ENCODE measurements at places on chromosomes 5 and 9. TPM values are rescaled to one million over a fixed set of nuclear protein-coding genes. Genes with fewer than 3 reads are reported as not detected.
A peak's percentile ranks its signal among the peaks of the same experiment; 100 is the strongest.

- no peak for DNase-seq
These were observed 27.3 kb upstream of the FER start for GRCh38 chr5:108720391-108720790.

- DNase-seq: no peak
These were observed 29.1 kb downstream of the GPR21 start for GRCh38 chr9:123062351-123063176.

GRCh38 chr5:178532666-178533065 lies 57.5 kb downstream of the COL23A1 start:
- no peak for DNase-seq

GRCh38 chr9:27157097-27157496 lies 48.1 kb downstream of the TEK start:
- no peak for DNase-seq

GRCh38 chr9:33163433-33164137 lies 3.6 kb downstream of the B4GALT1 start:
- no peak for DNase-seq

GRCh38 chr5:66230551-66230950 lies 86.5 kb downstream of the SREK1 start:
- DNase-seq: no peak

GRCh38 chr5:12910641-12911040 lies 1006.4 kb upstream of the CTNND2 start:
- DNase-seq: no peak

- DNase-seq: peak; percentile 21
These were observed 77.4 kb upstream of the DMRT1 start for GRCh38 chr9:764105-764524.

- DNase-seq: no peak
These were observed 17.4 kb upstream of the FCN1 start for GRCh38 chr9:134935056-134935640.

DNA sequence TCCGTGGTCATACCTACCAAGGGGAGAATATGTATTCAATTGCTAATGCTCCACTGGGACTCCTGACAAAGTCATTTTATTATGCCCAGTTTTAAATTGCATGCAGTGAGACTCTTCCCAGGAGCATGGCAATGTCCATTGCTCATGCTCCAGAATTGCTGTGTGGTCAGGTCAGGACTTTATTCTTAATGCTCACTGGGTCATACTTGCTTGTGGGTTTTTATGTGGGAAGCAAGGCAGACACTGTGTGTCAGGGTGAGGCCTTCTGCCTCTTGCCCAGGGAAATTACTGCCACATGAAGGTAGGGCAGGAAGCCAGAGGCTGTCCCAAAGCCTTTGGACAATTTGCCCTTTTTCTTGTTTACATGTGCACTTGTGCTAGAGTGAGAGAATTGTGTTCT lies 164.6 kb upstream of the MEF2C start:
- DNase-seq: no peak

DNA sequence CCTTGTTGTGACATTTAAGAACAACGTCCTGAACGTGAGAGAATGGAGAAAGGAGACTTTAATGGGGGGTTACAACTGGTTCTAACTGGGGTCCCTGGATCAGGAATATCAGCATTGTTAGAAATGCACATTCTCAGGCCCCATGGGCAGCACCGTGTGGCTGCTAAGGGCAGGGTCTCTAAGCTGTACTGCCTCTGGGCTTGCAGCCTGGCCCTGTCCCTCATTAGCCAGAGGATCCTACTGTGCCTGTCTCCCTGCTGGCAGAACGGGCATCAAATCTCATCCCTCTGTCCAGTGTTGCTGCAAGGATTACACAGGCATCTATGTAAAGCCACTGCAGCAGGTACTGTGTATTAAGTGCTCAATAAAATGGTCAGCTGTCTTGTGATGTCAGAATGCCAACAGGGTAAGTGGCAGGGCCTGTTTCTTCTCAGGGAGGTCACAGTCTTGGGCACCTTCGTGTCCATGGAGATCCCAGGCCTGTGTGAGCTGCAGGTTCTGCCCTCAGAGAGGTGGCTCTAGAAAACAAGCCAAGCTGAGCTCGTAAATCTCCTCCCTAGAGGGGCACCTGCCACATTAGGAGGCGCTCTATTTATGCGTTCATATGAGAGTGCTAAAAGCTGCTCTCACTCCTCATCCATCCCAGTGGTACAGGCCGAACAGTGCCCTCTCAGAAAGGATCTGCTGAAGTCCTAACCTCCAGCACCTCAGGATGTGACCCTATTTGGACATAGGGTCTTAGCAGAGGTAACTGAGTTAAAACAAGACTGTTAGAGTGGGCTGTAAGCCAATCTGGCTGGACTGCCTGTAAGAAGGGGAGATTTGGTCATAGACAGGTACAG lies 210.5 kb downstream of the GADD45G start:
- no peak for DNase-seq

DNA sequence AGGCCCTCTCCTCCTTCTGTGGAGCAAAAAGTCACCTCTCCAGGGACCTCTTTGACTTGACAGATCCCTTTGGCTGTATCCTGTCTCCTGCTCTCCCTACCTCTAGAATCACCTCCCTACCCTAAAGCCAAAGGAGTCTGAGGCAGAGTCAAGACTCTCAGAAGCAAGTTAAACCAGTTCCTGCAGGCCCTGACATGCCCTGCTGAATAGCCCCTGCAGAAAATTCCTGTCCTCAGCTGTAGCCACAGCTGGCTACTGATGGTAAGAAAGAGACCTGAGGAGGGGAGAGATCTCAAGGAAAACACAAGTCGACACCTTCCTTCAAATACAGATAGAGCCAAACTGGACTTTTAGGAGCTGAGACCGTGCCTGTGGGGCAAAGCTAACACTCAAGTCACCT lies 23.7 kb upstream of the UBAP2 start:
- no peak for DNase-seq

DNA sequence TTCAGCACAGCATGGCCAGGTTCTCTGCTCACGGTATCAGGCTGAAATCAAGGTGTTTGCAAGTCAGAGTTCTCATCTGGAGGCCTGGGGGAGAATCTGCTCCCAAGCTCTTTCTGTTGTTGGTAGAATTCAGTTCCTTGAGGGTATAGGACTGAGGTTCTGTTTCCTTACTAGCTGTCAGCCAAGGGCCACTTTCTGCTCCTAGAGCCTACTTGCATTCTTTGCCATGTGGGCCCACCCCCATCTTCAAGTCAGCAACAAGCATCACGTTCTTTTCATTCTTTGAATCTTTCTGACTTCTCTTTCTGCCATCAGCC lies 7.4 kb upstream of the CDC42SE2 start:
- no peak for DNase-seq

DNA sequence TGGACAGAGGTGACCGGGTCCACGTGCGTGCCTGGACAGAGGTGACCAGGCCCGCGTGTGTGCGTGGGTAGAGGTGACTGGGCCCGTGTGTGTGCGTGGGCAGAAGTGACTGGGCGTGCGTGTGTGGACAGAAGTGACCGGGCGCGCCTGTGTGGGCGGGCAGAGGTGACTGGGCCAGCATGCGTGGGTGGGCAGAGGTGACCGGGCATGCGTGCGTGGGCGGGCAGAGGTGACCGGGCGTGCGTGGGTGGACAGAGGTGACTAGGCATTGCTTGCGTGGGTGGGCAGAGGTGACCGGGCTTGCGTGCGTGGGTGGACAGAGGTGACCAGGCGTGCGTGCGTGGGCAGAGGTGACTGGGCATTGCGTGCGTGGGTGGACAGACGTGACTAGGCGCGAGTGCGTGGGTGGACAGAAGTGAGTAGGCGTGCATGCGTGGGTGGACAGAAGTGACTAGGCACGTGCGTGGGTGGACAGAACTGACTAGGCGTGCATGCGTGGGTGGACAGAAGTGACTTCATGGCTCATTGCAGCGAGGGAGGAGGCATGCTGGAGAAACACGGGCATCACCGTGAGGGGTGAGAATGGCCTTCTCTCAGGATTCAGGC lies 254.1 kb upstream of the IRX4 start:
- DNase-seq: no peak

GRCh38 chr9:31674264-31674663 lies 710.2 kb upstream of the ACO1 start:
- no peak for DNase-seq

DNA sequence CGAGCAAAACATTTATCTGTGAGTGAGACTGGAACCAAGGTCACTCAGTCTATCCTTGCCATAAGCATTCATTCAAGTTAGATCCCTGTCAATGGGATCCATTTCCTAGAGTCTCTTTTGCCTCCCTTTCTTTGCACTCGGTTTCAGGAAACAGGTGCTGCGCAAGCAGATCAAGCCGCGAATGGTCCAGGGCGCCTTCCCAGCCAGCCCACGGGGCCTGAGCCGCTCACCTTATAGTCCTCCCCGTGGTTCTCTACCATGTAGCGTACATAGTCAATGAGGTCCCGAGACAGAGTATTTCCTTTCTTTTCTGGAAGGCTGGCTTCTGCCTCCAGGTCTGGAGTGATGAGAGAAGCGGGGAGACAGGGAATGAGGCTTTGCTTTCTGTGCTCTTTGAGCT lies 3.4 kb downstream of the NOP16 start:
- no peak for DNase-seq

GRCh38 chr9:125651576-125652232 lies 55.3 kb downstream of the MAPKAP1 start:
- DNase-seq: no peak

GRCh38 chr5:29547236-29547865 lies 1646.1 kb upstream of the CDH6 start:
- no peak for DNase-seq

DNA sequence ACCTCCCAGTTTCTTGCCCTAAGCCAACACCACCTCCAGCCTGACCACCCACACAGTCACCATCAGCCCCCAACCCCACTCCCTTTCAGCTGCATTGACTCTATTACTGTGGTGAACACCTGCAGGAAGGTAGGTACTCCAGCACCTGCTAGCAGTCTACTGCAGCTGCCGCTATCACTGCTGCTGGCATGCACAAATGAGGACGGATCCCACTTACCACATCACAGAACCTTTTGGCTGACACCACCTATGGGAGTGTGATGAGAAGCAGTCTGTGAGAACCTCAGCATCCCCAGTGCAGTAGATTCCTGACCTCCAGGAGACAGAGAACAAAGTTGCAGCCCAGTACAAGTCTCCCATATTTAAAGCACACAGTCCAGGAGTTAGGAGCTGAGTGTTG lies 71.9 kb downstream of the ANXA1 start:
- no peak for DNase-seq

DNA sequence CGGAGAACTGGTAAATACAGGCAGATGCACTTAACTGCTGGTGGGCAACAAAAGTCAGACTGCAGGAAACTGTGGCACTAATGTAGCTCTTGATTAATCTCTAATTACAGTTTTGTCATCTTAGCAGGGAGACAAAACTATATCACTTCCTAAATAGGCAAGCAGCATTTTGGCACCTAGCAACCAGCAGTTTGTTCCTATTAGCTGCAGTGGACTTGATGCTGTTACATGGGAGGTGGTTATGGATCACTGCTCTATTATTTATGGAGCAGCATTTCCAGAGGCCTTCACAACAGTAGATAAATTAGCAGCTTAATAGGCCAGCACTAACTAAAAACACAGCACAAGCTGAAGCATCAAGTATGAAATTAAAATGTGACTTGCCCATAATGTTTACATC lies 518.3 kb upstream of the ITGA1 start:
- DNase-seq: no peak

The NSG2 gene
- not detected for total RNA-seq

The ACTBL2 gene
- total RNA-seq: not detected

The CSF1R gene
- total RNA-seq: 1.0 TPM

The NOXA1 gene
- total RNA-seq: 4.5 TPM

The TMOD1 gene
- 1.6 TPM for total RNA-seq

The ZNF300 gene
- total RNA-seq: 4.8 TPM

The LHX6 gene
- not detected for total RNA-seq

The KIF4B gene
- not detected for total RNA-seq

The PCDHGB6 gene
- total RNA-seq: 0.30 TPM

The SLC4A9 gene
- total RNA-seq: not detected

All from naive thymus-derived CD8-positive, alpha-beta T cell (primary cell).